Calu3 (cell line): ENCODE measurements at places on chromosomes 12 and 14. TPM values are rescaled to one million over a fixed set of nuclear protein-coding genes. Genes with fewer than 3 reads are reported as not detected.

Gene ABCC9
- total RNA-seq: 0.05 TPM in 1 of 2 replicates, not detected in the other

Gene HPD
- total RNA-seq: not detected in 2 replicates

Gene RHNO1
- 55.6 and 64.8 TPM in 2 replicates for total RNA-seq

Gene DPPA3
- not detected in 2 replicates for total RNA-seq

Gene A2M
- total RNA-seq: not detected in 2 replicates

Gene SPTB
- 0.05 TPM in 1 of 2 replicates, not detected in the other for total RNA-seq

Gene LRTM2
- total RNA-seq: not detected in 2 replicates

Gene KCNMB4
- total RNA-seq: 6.4 and 8.4 TPM in 2 replicates

Gene ATL1
- total RNA-seq: 3.1 and 4.9 TPM in 2 replicates

DNA sequence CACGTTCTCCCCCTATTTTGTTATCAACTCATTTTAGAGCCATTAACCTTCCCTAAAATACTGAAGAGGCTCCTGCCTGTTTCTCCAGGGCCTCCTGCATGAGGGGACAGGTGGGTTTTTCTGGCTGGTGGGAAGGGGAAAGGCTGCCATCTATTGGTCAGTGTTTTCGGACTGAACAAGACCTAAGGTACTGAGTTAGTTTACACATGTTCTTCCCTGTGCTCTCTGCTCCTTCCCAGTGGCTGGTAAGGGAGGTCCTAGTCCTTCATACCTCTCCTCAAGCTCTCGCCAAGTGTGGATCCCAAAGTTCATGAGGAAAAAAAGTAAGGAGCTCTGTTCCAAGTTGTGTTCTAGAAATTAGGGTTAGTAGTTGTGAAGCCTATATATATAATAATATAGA lies 357.5 kb downstream of the FSCB start:
- DNase-seq: peak; percentile 1

DNA sequence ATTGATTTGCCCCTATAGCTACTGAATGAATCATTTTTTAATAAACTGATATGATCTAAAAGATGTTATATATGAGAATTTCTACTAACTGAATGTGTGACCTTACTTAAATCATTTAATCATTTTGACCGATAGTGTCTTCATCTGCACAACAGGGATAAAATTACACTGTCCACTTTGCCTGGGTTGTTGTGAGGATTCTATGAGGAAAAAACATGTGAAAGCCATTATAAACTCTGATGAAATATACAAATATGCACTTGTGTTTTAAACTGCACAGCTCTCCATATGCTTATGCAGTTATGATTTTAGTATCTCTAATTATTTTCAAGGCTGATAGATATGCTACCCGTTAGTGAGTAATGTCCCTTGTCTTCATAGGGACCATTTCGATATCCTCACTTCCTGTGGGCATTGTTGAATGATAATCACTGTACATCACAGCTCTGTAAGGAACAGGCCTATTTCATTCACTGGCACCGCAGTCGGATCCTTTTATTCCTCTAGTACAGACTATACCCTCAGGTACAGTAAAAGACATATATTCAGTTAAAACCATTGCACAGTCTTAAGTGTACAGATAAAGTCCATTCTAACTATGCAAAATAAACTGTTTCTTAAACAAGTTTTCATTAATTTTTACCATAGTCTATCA lies 88.7 kb upstream of the RAP1B start:
- no peak for DNase-seq

DNA sequence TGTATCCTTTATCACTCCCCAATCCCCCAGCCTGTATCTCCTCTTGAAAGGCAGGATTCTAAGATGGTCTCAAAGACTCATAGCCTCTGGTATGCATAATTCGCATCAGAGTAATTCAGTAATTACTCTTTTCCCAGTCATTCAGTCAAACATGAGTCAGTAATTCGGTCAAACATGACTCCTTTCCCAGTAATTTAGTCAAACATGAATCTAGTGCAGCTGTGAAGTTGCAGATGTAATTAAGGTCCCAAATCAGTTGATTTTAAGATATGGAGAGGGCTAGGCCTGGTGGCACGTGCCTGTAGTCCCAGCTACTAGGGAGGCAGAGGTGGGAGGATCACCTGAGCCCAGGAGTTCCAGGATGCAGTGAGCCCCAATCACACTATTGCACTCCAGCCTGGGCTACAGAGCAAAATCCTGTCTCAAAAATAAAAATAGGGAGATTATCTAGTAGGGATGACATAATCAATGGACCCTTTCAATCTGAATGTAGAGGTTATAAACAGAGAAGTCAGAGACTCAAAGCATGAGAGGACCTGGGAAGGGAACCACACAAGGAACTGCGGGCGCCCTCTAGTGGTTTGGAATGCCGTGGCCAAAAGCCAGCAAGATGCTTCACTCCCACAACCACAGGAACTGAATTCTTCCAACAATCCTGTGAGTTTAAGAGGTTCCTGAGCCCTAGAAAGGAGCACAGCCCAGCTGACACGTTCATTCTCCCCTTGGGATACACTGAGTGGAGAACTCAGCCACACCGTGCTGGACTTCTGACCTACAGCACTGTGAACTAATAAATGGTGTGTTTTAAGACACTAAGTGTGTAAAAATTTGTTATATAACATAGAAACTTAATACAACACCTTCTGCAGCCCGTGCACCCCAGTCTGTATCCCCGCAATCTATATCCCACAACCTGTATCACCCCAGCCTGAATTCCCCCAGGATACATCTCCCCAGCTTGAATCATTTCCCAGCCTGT lies 14.3 kb upstream of the ARMH4 start:
- peak; percentile 85 for DNase-seq

- peak; percentile 20 for DNase-seq
These were observed 35.7 kb downstream of the SSH1 start for GRCh38 chr12:108821407-108822397.

DNA sequence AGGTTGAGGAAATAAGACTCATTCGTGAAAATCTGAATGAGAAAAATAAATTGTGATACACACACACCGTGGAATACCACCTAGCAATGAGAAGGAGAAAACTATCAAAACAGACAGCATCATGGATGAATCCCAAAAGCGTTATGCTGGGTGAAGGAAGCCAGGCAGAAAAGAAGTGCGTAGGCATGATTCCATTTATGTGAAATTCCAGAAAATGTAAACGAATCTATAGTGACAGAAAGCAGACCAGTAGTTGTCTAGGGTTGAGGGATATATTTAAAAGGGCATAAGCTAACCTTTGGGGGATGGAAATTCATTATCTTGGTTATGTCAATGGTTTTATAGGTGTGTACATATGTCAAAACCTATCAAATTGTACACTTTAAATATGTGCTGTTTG lies 42.5 kb upstream of the ANO2 start:
- no peak for DNase-seq

- DNase-seq: no peak
These were observed 1220.9 kb downstream of the GALC start for GRCh38 chr14:86772075-86772474.

GRCh38 chr12:116717466-116718437 lies 20.1 kb downstream of the SPRING1 start:
- DNase-seq: no peak

GRCh38 chr14:101365329-101366158 lies 195.8 kb upstream of the DIO3 start:
- no peak for DNase-seq

- DNase-seq: no peak
These were observed 17.1 kb upstream of the BICD1 start for GRCh38 chr12:32089586-32089985.

- no peak for DNase-seq
These were observed 24.9 kb upstream of the JDP2 start for GRCh38 chr14:75402867-75403413.

- no peak for DNase-seq
These were observed 110.9 kb downstream of the SCAF11 start for GRCh38 chr12:45879363-45879895.

- no peak for DNase-seq
These were observed 507.4 kb upstream of the ATP2B1 start for GRCh38 chr12:90216020-90216552.

DNA sequence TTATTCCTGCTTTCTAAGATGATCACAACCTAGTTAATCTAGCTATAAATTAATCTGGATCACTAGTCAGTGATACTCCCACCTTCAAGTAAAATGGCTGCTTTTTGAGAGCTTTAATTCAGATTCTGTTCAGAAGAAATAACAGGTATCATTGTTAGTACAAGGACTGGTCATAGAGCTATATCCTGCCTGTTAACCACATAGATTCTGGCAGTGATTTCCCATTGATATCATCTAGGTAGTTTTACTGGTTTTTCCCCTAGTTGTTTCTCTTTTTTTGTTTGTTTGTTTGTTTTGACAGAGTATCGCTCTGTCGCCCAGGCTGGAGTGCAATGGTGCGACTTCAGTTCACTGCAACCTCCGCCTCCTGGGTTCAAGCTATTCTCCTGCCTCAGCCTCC lies 39.0 kb upstream of the HIF1A start:
- no peak for DNase-seq

DNA sequence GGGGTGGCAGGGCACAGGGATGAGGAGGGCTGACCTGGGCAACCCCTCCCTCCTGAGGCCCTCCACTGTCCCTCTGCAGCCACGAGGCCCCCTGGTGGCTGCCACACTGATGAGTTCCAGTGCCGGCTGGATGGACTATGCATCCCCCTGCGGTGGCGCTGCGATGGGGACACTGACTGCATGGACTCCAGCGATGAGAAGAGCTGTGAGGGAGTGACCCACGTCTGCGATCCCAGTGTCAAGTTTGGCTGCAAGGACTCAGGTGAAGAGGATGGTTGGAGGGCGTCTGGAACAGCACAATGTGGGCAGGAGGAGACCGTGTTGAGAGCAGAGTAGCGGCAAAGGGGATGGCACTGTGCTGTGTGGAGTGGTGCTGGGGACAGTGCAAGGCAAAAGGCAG lies 25.7 kb upstream of the LRP1-AS start:
- DNase-seq: peak; percentile 45

- no peak for DNase-seq
These were observed 236.1 kb downstream of the AEBP2 start for GRCh38 chr12:19675361-19675760.

DNA sequence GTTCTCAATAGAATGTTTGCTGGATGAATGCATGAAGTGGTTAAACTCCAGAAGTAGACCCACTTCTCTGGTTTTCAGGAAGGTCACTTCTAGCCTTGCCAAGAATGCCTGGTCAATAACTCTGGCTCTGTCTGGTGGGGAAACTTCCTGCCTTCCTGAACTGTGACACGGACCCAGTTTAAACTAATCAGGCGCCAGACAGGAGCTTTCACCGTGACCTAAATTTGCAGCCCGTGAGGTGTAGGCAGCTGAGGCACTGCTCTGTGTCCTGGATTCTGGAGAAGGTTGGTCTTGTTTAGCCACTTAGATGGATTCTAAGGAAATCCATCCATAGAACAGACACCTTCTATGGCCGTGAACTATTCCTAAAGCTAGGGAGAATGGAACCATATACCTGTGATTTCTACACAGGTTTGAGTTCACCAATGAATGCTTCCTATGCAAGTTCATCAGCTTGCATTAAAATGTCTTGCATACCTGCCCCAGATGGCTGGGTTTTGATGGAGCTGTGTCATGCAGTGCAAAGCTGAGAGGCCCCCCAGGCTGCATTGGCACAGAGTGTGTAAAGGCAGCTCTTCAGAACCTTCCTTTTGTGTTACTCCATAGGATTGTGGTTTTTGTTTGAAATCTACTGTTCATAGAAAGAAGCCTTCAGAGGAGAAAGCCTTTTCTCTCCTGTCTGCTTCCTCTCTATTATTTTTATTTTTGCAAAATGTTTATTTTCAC lies 4.4 kb downstream of the CHST11 start:
- no peak for DNase-seq

DNA sequence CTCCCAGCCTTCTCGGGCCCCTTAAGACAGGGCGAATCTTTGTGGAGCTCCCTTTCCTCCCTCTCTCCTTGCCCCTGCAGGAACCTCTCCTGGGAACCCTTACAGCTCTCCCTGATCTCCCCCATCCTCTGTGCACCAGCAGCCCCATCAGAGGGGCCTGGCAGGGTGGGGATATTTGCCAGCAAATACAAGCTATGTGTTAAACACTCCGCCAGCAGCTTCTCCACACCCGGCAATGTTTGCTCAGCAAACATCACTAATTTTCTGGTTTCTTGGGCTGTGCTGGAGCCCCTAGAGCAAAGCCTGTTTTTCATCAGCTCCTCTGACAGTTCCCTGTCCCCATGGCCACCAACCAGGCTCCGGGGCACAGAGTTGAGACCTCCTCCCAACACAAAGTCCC lies 147.5 kb upstream of the LHX5 start:
- DNase-seq: no peak

DNA sequence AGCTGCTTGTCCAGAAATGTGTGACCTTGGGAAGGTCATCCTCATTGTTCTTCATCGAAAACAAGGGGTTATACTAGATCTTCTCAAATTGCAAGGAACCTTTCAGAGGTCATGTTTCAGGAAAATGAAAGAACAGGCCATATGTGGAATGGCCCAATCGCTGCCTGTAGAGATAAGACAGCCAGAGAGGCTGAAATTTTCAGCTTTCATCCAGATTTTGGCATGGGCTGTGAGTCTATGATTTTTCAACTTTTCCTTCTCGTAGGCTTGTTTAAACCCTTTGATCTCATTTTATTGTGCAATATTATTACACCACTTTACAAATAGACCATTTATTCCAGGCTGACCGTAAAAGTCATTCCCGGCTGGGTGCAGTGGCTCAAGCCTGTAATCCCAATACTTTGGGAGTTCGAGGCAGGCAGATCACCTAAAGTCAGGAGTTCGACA lies 17.1 kb upstream of the ATXN2 start:
- DNase-seq: no peak

- DNase-seq: no peak
These were observed 98.7 kb downstream of the ASCL4 start for GRCh38 chr12:107873223-107873622.

DNA sequence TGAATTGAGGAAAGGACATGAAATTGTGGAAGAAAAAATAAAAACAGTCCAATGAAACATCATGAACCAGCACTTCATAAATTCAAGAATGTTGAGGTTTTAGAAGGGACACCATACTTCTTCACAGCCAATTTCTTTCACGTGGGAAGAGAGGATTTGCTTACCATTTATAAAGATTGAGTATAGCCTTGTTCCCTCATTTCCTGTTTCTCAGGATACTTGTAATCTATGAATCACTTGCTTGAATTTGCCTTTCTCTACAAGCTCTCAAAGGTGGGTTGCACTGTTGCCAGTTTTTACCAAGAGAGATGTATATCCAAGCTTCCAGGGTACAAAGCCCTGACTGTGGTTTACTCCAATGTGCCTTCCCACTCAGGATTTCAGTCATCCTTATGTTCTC lies 116.1 kb downstream of the DUSP6 start:
- DNase-seq: no peak

GRCh38 chr14:67517083-67517482 lies 16.0 kb upstream of the PLEKHH1 start:
- DNase-seq: no peak
